Activated naive CD8-positive, alpha-beta T cell treated with anti-CD3 and anti-CD28 coated beads, Interleukin-2, amount 50 U/mL, for 24 hours (primary cell): ENCODE measurements at places on chromosomes 5 and 9.

DNA sequence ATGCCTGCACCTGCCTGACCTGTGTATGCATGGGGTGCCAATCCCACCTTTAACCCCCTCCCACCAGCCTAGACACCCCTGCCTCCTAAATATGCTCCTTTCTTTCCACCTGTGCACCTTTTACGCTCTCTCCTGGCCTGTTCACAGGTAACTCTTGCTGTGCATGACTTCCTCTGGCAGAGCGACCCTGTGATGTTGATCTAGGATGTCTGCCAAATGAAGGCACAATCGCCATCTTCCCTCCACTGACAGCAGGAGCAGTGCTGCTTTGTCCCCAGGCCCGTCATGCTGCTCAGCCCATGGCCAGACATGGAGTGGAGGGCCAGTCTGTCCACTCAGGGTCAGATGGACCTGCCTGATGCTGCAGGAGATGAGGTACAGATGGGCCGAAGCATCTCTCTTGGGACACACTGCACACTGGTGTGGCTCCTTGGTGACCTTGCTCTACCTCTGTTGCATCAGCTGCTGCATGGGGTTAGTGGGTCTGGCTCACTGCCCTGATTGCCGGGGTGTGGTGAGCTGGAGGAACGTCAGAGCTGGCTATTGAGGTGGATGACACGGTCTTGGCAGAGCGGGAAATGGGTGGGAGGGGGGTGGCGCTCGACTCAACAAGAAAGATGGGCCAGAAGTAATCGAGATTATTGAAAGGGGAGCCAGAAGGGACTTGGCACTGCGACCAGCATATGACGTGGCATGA, 101.7 kb upstream of the PITX1 start:
- DNase-seq = no peak

DNA sequence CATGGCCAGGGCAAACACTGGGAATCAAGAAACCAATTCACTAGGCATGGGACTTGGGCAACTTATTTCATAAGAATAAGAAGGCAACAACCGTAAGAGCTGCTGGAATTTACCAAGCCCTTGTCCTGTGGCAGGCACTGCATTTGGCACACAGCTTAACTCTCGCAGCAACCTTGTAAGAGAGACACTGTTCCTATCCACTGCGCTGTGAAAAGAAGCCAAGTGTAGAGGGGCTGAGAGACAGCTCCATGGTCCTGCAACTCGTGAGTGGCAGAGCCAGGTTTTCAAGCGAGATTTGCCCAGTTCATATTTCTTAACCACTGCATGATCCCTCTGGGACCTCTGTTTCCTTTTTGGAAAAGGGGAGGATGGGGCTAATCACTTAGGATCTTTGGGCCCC, 129.3 kb upstream of the STC2 start:
- no peak for DNase-seq

DNA sequence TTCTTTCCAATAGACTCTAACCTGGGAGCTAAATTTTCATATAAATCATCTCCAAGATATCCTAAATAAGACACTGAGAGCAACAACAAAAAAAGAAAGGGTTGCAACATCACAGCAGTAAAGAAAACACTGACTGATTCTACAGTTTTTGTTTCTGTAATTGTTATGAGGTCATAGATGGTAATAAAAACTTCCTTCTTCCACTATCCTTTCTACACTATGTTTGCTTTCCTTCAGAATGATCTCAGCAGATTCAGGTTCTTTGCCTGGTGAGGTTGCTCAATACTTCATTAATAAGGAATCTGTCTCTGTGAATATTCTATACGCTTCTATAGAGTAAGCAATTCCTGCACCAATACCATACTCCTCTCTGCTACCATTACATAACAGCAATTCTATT, 835.6 kb upstream of the GRAMD2B start:
- DNase-seq = no peak

DNA sequence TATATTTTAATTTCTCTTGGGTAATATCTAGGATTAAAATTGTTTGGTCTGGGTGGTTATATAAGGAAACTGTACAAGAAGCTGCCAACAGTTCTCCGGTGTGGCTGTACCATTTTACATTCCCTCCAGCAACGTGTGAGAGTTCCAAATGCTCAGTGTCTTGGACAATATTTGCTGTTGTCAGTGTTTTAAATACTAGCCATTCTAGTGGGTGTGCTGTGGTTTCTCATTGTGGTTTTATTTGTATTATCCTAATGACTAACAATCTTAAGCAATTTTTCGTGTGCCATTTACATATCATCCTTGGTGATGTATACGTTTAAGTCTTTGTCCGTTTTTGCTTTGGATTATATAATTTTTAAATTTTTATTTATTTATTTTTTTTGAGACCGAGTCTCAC, 34.0 kb downstream of the TNFSF15 start:
- no peak for DNase-seq

DNA sequence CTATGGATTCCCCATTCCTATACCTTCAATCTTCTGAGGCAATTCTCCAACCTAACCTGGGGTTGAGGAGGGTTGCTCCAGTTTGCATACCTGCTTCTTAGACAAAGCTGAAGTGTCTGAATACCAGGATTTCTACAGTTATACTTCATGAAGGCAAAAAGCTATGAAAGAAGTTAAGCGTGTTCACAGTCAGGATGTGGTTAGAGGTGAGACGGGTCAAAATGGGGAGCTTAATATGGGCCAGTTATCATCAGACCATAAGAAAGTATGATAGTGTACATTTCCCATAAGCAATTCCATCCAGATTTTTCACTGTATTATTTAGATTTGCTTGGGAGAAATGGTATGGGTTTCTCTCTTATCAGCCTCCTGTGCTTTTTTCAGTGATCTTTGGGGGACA, 156.9 kb upstream of the FER start:
- no peak for DNase-seq

DNA sequence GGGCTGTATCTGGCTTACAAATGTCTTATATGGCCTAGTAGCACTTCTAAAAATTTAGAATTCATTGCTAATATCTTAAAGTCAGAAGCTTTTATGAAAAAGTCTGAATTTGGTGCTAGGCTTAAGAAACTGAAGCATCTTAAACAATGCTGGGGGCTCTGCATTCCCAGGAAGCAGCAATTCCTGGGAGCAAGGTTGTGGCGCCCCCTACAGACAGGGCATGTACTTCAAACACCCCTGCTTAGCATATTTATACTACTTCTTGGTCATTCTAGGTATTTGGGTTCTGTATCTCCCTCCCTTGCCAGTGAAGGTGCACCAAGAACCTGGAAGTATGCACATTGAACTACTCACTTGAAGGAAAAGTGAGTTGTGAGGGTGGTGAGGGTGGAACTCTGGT, 64.6 kb upstream of the GRIA1 start:
- peak; percentile 6 for DNase-seq
